CD4-positive, alpha-beta T cell (primary cell): ENCODE measurements at places on chromosomes 6 and 20. TPM values are rescaled to one million over a fixed set of nuclear protein-coding genes. Genes with fewer than 3 reads are reported as not detected.

DNA sequence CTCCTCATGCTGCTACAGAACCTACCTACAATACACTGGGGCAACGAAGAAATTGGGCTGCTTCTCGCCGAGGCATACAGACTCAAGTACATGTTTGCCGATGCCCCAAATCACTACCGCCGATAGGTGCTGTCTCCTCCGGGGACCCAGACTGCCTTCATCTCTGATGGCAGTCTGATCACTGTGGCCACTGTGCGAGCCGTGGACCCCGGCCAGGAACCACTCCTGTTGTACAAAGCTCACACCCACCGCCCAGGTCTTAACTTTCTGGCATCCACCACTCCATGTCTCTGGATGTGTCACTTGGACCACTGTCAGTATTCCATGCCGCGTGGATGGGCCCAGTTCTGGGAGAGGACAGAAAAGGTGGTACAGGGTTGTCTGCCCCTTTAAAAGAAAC is 22.7 kb upstream of the RNF8 start:
- H3K27me3 ChIP-seq: no peaks in the 10 kb centered on the region
- H3K4me1 ChIP-seq: no peaks in the 10 kb centered on the region
- H3K27ac ChIP-seq: no peak overlapping the region
- DNase-seq: no peak
- peaks cover 24% of the 10 kb centered on the region for H3K36me3 ChIP-seq

GRCh38 chr6:141326925-141327324 is 805.8 kb upstream of the GJE1 start:
- peak overlapping the region; percentile 17 for H3K4me3 ChIP-seq

DNA sequence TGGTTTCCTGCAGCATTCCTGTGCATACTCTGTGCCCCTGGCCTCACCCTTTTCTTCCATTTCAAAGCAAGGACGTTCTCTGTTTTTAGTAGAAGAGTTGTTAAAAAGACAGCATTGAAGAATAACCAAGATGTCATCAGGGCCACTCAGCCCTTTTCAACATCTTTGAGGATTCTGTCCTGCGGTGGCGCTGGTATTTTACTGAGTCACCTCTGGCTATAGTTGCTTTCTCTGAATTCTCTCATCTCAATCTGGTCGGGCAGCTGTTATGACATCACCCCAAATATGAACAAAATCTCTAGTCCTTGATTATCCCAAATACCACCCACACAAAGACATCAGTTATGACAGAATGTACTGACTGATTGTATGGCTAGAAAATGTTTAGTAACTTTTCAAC is 204.2 kb downstream of the GRIK2 start:
- H3K4me1 ChIP-seq: no peaks in the 10 kb centered on the region
- no peaks in the 10 kb centered on the region for H3K36me3 ChIP-seq
- no peak for DNase-seq
- H3K4me3 ChIP-seq: no peak overlapping the region

GRCh38 chr6:16183187-16183664 is 54.3 kb downstream of the MYLIP start:
- H3K4me1 ChIP-seq: peaks cover 30% of the 10 kb centered on the region
- H3K4me3 ChIP-seq: no peak overlapping the region
- H3K27ac ChIP-seq: no peak overlapping the region
- no peak for DNase-seq

- no peak overlapping the region for H3K27ac ChIP-seq
- H3K4me1 ChIP-seq: peaks cover 5% of the 10 kb centered on the region
- no peaks in the 10 kb centered on the region for H3K27me3 ChIP-seq
- peak; percentile 66 for DNase-seq
- no peaks in the 10 kb centered on the region for H3K36me3 ChIP-seq
Observed at GRCh38 chr20:24100370-24101011, 111.9 kb upstream of the GGTLC1 start.

- DNase-seq: no peak
- H3K4me1 ChIP-seq: peaks cover 15% of the 10 kb centered on the region
- no peak overlapping the region for H3K27ac ChIP-seq
Observed at GRCh38 chr6:107666084-107666980, 157.8 kb downstream of the SCML4 start.

- no peak overlapping the region for H3K27ac ChIP-seq
- H3K36me3 ChIP-seq: no peaks in the 10 kb centered on the region
- no peaks in the 10 kb centered on the region for H3K4me1 ChIP-seq
Observed at GRCh38 chr6:5093231-5094015, 8.3 kb downstream of the PPP1R3G start.

DNA sequence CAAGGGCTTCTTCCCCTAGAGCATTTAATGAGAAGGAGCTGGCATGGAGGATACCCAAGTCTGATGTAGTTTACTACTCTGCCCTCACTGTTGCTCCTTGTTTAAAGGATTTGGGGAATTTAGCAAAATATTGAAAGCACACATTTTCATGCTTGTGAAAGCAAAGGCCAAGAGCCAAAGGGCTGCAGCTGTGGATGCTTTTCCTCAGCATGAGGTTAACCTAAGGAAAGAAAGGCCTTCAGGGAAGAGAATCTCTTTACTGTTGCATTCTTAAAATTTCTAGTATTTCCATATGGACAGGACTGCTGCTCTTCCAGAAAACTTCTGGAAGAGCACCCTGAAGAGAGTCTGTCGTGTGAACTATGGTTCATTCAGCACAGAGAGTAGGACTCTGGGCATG is 45.9 kb upstream of the SASH1 start:
- H3K27me3 ChIP-seq: peaks cover 4% of the 10 kb centered on the region
- no peak overlapping the region for H3K27ac ChIP-seq

- no peak for DNase-seq
- no peaks in the 10 kb centered on the region for H3K36me3 ChIP-seq
- no peaks in the 10 kb centered on the region for H3K4me1 ChIP-seq
- H3K4me3 ChIP-seq: no peak overlapping the region
Observed at GRCh38 chr6:15946701-15947385, 182.0 kb upstream of the MYLIP start.

DNA sequence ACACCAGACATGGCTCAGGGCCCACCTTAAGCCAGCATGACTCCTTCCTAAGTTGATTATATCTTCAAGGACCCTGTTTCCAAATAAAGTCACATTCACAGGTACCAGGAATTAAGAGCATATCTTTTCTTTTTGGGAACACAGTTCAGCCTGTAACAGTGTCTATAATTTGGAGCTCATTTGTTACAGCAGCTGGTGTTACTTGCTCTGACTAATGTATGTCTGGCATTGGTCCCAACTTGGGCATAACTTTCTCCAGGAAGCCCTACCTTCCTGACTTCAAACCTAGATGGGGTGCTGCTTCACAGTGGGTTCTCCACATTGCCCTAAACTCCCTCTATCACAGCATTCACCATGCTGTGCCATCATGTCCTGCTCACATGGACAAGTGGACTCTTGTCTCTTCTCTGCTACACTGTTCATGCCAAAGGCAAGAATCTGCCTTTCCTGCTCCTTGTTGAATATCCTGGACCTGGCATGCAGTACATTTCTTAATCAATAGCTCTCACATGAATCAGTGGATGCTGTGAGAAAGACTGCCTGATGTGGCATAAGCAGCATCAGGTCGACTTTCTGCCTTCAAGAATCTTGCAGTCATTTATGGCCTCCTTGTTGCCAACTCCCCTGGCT is 117.4 kb upstream of the FOXA2 start:
- H3K27me3 ChIP-seq: no peaks in the 10 kb centered on the region
- H3K36me3 ChIP-seq: no peaks in the 10 kb centered on the region
- no peak for DNase-seq
- no peaks in the 10 kb centered on the region for H3K4me1 ChIP-seq

DNA sequence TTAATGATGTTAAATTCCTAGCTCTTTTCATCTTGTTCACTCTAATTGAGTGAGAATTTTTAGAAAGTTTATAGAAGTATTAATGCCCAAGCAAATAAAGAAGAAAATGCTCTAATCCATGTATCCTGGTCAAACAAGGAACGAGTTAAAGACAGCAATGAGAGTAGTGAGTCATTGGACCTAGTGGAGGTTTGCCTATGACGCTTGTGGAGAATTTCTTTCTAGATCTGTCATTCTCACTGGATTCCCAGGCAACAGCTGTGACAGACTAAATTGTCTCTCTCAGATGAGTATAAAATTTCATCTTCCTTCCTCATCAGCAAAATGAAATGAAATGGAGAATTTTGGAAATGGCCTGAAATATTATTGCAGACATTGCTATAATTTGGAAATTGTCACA is 127.9 kb downstream of the COL19A1 start:
- H3K27ac ChIP-seq: no peak overlapping the region
- H3K4me1 ChIP-seq: no peaks in the 10 kb centered on the region
- no peaks in the 10 kb centered on the region for H3K27me3 ChIP-seq
- H3K36me3 ChIP-seq: no peaks in the 10 kb centered on the region
- DNase-seq: no peak
- no peak overlapping the region for H3K4me3 ChIP-seq

- no peaks in the 10 kb centered on the region for H3K27me3 ChIP-seq
- H3K4me3 ChIP-seq: no peak overlapping the region
- H3K27ac ChIP-seq: peak overlapping the region; percentile 87
- H3K36me3 ChIP-seq: peaks cover 40% of the 10 kb centered on the region
- no peak for DNase-seq
Observed at GRCh38 chr6:30613251-30614043, 3.6 kb downstream of the PPP1R10 start.

GRCh38 chr20:10312111-10312510 is 93.5 kb downstream of the SNAP25 start:
- DNase-seq: no peak
- no peaks in the 10 kb centered on the region for H3K36me3 ChIP-seq
- no peak overlapping the region for H3K4me3 ChIP-seq
- no peak overlapping the region for H3K27ac ChIP-seq
- no peaks in the 10 kb centered on the region for H3K27me3 ChIP-seq
- peaks cover 3% of the 10 kb centered on the region for H3K4me1 ChIP-seq

- H3K4me1 ChIP-seq: no peaks in the 10 kb centered on the region
- H3K36me3 ChIP-seq: no peaks in the 10 kb centered on the region
- H3K27ac ChIP-seq: no peak overlapping the region
- no peak overlapping the region for H3K4me3 ChIP-seq
Observed at GRCh38 chr6:35185971-35186370, 27.8 kb upstream of the SCUBE3 start.

GRCh38 chr20:34220561-34220960 is 20.7 kb upstream of the ASIP start:
- DNase-seq: no peak
- H3K4me3 ChIP-seq: no peak overlapping the region
- H3K27ac ChIP-seq: no peak overlapping the region
- H3K27me3 ChIP-seq: peaks cover 22% of the 10 kb centered on the region

- peaks cover 4% of the 10 kb centered on the region for H3K4me1 ChIP-seq
- peak; percentile 54 for DNase-seq
- H3K27me3 ChIP-seq: peaks cover 31% of the 10 kb centered on the region
- H3K4me3 ChIP-seq: no peak overlapping the region
Observed at GRCh38 chr6:30411515-30412207, 66.7 kb downstream of the RPP21 start.

The TRIM10 gene
- not detected for total RNA-seq

The CAGE1 gene
- 0.38 TPM for total RNA-seq
